ENCODE measurements at places on chromosomes 12 and 14.

DNA sequence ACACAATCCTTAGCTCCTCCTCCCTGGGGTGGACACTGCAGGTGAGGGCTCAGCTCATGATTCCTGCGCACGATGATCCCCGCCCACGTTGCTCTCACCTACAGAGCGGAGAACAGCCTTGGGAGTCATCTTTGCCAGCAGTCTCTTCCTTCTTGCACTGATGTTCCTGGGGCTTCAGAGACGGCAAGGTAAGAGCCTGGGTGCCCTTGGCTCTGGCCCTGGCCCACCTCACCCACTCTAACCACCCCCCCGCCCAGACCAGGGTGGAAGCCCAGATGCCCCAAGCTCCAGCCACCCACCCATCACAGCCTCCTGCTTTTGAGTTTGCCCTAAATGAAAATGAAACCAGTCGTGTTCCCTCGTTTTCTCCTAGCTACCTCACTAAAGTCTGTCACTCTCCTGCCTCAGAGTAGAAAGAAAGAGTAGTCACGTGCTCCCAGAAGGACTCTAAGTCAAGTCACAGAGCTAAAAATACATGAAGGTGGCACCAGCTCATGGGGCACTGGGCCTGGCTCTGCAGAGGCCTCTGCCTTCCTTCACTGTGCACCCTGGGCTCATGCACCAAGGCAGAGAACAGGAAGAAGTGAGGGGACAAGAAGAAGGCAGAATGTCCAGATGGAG, 9.0 kb downstream of the TAPBPL start:
- DNase-seq: no peak

- no peak for DNase-seq
Measured at GRCh38 chr12:30000401-30000800, 216.7 kb upstream of the TMTC1 start.

DNA sequence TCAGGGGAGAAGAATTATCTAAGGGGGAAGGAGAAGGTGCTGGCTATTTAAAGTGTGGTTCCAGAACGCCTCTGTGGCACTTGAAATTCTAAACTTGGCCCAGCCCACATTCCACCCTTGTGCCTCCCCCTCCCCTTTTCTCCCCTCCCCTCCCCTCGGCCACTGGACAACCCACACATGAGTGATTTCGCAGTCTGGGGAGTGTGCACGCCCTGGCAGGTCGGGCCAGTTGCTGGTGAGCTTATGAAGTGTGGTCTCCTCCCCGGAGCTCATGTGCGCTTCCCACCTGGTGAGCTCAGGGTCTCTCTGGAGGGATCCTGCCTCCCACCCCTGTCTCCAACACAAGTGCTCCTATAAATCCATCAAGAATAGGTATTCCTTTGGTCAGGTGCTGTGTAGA, at the start of gene SLC6A13:
Gene SLC6A13, minus strand, starts transcription at position 20 of the 400 bp plus-strand sequence. CDS start 2,784 bp downstream, outside the sequence.
- DNase-seq: no peak

- no peak for DNase-seq
Measured at GRCh38 chr14:72256055-72256454, 323.8 kb downstream of the RGS6 start.

GRCh38 chr12:50087995-50088394, 2.9 kb downstream of the SMARCD1 start:
- no peak for DNase-seq

GRCh38 chr12:48810903-48811431, 7.3 kb upstream of the CACNB3 start:
- no peak for DNase-seq

Data from stimulated activated CD4-positive, alpha-beta T cell treated with anti-CD3 and anti-CD28 coated beads, Interleukin-12 subunit alpha, Interleukin-12 subunit beta, amount 100 ng/mL, for 24 hours (primary cell).